ENCODE measurements at places on chromosomes 11 and 22. TPM values are rescaled to one million over a fixed set of nuclear protein-coding genes. Genes with fewer than 3 reads are reported as not detected.

DDI1 gene
- not detected for total RNA-seq

TMEM191B gene
- 1.1 TPM for total RNA-seq

AQP11 gene
- 2.3 TPM for total RNA-seq

TEX54 gene
- not detected for total RNA-seq

FAM181B gene
- total RNA-seq = 0.05 TPM

LMO1 gene
- 2.9 TPM for total RNA-seq

Data from A549 treated with DMSO at 1 μM for 4 hours (cell line).